ENCODE measurements at places on chromosomes 2 and 18.

DNA sequence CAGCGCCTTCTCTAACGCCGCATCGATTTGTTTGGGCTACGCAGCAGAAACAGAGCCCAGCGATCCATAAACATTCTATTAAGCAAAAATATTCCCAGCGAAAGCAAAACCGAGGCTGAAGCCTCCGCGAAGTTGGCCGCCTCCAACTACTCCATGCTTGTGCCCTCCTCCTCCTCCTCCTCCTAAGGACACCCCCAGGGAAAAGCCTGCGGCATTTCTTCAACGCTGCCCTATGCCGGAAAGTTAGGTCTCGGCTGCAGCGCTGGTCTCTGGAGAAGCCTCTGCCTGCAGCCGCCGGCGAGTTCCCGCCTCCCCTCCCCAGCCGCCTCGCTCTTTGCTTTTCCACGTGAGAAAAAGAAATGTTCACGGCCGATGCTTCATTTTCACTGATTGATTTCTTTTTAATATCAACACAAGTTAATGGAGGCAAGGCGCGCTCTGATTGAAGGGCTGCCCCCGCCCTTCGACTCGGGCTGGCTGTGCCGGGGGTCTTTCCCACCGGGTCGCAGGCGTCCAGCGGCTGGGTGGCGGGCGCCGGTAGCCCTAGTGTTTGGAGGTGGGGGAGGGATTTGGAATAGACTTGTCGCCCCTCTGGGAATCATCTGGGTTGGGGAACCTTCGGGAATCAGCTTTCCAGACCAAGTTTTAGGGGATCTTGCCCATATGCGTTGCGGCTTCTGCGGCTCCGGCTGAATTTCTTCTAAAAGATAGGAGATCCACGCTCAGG lies 3.9 kb downstream of the NRP2 start:
- no peak for DNase-seq

- DNase-seq = no peak
These were observed 196.6 kb downstream of the NBAS start for GRCh38 chr2:15364561-15364960.

DNA sequence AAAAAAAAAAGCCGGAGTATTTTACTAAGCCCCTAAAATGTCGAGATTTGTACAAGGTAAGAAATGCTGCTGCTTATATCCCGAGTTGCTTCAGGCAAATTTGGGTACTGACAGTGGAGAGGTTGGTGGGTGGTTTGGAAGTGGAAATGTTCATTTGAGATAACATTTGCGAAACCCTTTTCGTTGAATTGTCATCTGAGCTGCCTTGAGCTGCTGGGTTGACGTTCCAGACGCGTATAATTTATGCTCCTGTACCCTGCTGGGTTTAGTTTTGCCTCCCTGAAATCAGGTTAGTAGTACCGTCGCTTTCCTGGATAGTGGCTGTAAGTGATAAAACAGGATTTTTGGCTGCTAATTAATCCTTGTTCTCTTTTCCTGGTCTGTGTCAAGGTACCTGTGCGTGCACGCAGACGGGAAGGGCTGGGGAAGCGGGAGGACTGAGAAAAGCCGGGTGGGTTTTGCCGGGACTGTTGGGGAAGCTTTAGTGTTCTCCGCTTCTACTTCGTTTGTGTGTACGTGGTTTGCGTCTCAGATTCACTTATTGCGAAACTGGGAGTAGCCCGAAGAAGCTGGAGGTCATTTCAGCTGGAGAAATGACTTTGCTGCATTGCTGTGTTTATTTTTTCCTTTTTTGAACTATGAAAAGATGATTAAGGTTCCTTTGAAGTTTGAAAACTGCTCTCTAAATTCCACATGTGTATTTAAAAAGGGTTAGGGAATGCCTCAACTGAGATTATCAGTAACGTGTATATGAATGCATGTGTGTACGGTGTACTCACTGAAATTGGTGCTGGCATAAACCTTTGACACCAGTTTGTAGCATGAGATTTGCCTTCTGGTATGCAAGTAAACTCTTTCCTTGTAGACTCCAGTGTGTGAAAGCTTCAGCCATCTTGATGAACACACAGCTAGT lies 709 bp downstream of the UGP2 start:
- DNase-seq = peak; percentile 48

DNA sequence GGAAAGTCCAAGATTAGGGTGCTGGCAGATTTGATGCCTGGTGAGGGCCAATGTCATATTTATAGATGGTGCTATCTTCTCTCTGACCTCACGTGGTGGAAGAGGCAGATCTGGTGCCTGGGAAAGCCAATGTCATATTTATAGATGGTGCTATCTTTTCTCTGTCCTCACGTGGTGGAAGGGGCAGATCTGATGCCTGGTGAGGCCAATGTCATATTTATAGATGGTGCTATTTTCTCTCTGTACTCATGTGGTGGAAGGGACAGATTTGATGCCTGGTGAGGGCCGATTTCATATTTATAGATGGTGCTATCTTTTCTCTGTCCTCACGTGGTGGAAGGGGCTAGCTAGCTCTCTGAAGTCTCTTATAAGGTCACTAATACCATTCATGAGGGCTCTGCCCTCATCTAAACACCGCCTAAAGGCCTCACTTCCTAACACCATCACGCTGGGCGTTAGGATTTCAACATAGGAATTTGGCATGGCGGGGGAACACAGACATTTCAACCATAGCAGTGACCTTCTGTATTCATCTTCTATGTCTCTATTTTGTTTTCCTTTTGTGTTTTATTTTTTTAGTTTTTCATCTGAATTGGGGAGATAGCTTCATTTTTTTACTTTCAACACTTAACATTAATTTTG lies 278.4 kb downstream of the SPAG16 start:
- DNase-seq = no peak

DNA sequence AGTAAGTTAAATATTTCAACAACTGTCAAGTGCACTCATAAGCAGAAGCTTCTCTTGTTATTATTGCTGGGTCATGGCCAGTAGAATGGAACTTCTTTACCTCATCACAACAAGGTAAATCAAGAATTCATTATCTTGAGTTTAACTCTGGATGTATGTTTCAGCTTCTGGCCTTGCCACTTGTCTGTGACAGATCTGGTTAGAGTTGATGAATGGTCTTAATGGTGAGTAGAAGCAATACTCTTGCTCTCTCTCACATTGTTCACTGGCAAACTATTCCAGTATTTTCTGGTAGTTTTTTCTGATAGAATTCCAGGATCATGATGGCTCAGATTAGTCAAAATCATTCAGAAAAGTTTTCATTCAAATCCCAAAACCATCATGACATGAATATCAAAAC lies 51.3 kb upstream of the NR4A2 start:
- DNase-seq = no peak

All from G401 (cell line).